ENCODE measurements at places on chromosomes 5 and 9.

- no peak for DNase-seq
Measured at GRCh38 chr9:25648116-25648515, 30.1 kb downstream of the TUSC1 start.

GRCh38 chr5:72074251-72074650 is 33.0 kb upstream of the MAP1B start:
- no peak for DNase-seq

DNA sequence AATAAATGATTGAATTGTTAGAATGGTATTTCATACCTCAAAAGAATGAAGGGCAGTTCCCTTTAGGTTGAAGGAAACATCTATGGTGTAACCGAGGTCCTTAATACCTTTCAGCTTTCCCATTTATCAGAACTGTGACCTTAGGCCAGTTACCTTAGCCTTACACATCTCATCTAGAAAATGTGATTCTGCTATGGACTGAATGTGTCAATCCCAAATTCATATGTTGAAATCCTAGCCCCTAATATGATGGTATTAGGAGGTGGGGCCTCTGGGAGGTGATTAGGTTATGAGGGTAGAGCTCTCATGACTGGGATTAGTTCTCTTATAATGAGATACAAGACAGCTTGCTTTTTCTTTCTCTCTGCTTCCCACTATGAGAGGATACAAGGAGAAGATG is 441.9 kb downstream of the PLK2 start:
- no peak for DNase-seq

DNA sequence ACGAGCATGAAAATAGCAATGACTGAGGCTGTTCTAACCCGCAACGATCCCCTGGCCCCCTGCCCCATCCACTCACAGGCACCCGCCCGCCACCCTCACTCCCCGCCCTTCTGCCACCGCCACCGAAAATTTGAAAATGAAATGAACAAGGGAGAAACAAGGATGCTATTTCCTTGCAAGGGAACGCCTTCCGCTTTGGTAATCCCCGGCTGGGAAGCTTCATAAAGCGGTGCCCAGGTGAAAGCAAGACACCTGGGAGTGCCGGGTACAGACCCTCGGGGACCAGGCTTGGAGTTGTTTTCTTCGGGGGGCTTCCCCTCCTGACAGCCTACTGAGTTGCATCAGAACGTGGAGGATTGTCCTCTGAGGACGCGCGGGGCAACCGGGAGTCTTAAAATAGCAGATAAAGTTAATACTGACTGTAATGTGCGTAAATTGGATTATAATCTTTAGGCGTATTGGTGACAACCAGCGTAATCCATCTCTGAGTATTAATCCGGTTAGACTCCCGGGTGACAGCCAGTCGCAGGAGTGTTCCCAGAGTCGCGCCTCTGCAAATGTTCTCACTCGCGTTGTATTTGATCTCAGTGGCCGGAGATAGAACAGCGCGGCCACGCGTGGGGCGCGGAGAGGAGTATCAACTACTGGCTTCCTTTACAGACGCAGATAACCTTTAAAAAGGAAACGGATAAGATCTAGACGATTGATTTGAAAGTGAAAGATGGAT is 885 bp upstream of the MLLT3 start:
- no peak for DNase-seq

GRCh38 chr5:6578676-6579343 is 54.0 kb downstream of the NSUN2 start:
- no peak for DNase-seq
